ENCODE measurements at places on chromosomes 7 and 10.

GRCh38 chr7:37916673-37917660 lies at the start of gene SFRP4:
SFRP4 (minus strand) TSS chr7:37916817; CDS start chr7:37916537, 280 bp downstream.
- DNase-seq = no peak

GRCh38 chr7:73466112-73466511 lies 32.5 kb downstream of the FZD9 start:
- no peak for DNase-seq

DNA sequence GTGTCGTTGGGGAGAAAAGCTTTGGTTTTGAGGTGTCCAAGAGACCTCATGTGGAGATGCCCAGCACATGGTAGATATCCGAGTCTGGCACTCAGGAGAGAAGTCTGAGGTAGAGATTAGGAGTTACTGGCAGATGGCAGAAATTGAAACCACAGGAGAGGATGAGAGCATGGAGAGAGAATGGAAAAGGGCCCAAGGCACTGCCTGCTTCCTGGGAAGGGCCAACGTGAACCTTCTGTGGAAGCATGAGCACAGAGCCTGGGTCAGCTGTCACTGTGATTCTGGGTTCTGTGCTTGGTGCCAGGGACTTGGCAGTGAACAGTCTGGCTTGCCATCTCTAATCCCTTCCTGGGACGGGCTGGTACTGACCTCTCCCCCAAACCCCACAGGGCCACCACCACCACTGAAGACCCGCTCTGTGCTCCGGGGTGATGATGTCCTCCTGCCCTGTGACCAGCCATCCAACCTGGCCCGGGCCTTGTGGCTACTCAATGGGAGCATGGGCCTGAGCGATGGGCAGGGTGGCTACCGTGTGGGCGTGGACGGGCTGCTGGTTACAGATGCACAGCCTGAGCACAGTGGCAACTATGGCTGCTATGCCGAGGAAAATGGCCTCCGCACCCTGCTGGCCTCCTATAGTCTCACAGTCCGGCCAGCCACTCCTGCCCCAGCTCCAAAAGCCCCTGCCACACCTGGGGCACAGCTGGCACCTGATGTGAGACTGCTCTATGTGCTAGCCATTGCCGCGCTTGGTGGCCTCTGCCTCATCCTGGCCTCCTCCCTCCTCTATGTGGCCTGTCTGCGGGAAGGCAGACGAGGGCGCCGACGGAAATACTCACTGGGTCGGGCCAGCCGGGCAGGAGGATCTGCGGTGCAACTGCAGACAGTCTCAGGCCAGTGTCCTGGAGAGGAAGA lies 4.1 kb downstream of the MRPL43 start:
- DNase-seq = no peak

DNA sequence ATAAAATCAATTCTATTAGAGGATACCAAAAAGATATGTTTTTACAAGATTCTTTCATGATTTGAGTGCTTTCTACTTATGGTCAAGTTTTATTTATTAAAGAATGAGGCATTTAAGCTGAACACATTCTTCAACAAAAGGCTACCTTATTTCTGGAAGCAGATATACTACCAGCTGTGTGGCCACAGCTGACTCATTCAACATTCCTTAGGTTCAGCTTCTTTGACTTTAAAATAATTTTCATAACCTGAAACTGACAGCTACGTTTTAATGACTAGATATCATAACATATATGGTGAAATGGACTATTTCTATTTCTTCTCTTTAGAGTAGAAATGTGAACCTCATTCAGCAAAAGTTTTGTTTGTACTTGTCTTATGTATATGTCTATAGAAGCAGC lies 414.2 kb upstream of the SEMA3C start:
- DNase-seq = no peak

GRCh38 chr10:61325223-61325960 lies 127.8 kb downstream of the TMEM26 start:
- no peak for DNase-seq

All from activated CD4-positive, alpha-beta T cell treated with anti-CD3 and anti-CD28 coated beads for 24 hours (primary cell).